ENCODE measurements at places on chromosomes 2 and 18.

DNA sequence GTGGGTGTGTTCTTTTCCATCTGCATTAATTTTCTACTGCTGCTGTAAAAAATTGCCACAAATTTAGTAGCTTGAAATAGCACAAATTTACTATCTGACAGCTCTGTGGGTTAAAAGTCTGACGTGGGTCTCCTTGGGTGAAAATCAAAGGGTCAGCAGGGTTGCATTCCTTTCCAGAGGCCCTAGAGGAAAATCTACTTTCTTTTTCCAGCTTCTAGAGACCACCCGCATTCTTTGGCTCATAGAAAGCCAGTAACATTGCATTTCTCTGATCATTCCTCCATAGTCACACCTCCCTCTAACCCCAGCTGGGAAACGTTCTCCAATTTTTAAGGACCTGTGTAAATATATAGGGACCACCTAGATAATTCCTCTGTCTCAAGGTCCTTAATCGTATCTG is 128.8 kb downstream of the ATL2 start:
- peak; percentile 14 for DNase-seq

GRCh38 chr2:180698668-180699067 is 281.7 kb upstream of the UBE2E3 start:
- DNase-seq, result no peak

- DNase-seq, result no peak
Observed at GRCh38 chr2:120859814-120860578, 124.3 kb downstream of the GLI2 start.

DNA sequence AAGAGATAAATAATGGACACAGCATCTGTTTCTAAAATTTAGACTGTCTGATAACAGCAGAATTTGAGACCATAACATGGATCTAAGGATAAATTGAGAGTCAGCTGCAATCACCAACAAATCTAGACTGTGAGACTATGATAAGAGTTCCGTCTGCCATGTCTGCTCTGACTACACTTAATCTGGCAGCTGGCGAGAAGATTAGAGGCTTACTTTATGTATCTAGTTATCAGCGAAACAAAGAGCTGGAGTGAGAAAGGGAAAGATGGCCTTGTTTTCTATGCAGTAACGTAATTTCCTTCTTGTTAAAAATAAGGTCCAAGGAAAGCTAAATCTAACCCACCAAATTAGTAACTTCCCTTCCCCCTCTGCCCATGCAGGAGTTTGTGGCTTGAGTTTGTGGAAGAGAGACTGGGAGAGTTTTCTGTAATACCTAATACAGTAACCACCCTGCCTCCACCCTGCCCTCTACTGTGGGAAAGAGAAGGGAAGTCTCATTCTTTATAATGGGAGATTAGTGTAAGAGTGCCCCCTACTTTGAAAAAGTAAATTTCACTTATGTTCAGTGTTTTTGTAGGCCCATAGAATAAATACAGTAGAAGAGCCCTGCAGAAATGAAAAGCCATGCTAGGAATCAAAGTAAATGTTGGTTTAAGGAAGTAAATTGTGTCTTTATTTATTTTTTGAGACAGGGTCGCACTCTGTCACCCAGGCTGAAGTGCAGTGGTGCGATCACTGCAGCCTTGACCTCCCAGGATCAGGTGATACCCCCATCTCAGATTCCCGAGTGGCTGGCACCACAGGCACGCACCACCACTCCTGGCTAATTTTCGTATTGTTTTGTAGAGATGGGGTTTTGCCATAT is 27.5 kb downstream of the EML4 start:
- peak; percentile 48 for DNase-seq

DNA sequence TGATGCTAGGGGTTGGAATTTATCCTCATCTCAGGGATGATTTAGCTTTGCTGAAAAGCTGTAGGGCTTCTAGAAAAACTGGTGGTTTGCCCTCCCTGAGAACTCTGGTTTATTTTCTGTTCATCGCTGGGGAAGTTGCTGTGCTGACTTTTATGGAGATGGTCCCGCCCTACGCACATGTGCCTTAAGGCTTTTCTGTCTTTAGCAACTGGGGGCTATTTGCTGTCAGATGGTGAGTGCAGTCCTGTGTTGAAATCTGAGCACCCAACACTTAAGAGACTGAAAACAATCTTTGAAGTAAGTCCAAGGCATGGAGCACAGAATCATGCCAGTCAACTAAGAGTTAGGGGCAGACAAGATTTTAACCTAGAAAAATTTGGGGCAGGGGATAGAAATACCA is 2148.4 kb upstream of the CELF4 start:
- peak; percentile 32 for DNase-seq

DNA sequence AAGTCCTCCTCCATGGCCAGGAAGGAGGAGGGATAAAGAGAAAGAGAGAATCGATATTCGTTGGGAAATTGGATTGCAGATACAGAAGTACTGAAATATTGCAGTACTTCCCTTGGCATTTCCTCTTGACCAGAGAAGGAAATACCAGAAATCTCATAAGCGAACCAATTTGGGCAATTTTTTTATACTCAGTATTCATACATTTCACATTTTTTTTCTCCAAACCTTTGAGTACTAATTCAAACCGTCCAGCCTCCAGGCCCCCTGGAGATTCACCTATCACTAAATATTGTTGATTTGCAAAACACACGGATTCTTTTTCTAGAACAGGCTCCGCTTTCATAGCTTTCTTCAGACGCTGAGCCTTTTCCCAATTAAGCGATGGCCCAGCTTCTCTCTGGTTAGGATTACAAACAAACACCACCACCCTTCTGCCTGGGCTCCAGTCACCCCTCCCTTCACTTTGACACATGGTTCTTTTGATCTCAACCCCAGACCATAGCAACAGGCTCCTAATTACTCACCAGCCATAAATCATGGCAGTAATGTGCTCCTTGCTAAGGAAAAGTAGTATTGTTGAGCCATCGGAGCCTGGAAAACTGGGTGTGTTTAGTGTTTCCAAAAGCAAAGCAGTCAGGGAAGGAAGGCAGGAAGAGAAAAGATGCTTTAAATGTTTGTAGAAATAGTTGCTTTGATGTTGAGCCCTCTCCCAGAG is 138.4 kb upstream of the CCDC68 start:
- peak; percentile 88 for DNase-seq

DNA sequence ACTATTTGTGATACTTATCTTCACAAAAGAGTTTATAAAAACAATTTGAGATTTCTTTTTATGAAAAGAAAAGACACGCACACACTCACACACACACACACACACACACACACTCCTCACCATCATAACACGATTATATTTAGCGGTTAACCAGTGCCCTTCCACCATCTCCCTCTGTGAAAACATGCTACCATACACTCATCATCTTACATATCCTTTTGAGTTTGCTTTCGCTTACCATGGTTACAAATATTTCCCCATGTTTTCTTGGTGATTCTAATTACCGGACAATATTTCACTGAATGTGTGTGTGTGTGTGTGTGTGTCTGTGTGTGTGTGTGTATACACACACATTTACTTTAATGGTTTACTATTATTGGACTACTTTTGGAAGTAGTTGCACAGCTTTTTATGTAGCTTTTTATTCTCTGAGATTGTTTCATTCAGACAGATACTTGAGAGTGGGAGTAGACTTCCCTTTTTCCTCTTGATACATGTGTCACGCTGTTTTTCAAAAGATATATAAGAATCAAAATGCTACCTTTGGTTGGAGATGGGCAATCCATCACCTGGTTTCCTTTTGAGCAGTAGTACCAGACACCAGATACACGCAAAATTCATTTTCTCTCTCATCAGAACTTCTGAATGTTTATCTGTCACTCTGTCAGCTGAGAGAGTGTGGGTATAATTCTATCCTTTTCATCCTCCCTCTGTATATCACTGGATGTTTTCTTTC is 138.1 kb downstream of the SETBP1 start:
- DNase-seq, result no peak

GRCh38 chr2:223952280-223952968 is 4.8 kb upstream of the MRPL44 start:
- DNase-seq, result no peak

GRCh38 chr2:201257956-201258665 is 2.2 kb upstream of the CASP8 start:
- peak; percentile 65 for DNase-seq

DNA sequence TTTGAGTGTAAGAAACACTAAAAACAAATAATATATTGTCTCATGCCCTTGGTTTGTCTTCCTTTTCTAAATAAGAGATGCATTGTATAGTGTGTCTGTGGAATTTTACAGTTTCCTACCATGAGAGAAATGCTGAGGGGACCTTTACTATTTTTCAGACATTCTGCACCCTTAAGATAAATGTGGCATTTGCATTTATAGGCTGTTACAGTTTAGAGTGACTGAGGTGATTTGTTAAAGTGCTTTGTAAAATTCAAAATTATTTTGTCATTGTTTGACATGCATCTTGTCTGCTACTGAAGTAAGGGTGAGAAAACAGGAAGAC is 78.9 kb upstream of the ZSWIM2 start:
- DNase-seq, result no peak

DNA sequence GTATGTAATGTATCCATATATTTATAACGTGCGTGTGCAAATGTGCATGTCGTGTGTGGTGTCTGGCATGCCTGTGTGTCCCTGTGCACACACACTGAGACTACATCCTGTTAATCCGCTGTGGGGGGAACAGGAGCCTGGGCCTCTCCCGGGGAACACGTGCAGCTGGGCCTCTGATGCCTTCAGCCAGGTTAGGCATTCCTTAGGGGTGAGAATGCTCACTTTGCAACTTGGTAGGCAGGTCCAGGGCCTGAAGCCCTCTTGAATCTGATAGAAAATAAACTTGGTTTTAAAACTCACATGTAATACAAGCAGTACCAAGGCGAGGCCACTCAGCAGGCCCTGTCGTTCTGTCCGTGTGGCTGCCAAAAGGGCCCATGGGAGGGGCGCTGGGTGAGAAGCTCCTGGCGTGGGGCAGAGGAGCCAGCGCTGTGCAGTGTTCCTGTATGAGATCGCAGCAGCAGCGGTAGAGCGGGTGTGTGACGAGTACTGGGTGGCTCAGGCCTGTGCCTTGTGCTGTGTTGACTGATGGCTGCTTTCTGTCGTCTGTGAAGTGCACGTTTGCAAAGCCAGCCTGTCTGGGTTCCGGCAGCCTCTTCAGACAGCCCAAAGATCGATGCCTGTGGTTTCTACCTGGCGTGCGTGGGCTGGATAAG is 16.2 kb downstream of the SALL3 start:
- no peak for DNase-seq

- no peak for DNase-seq
Observed at GRCh38 chr2:113769555-113769954, 13.1 kb upstream of the SLC35F5 start.

GRCh38 chr2:41495050-41495449 is 552.8 kb upstream of the PKDCC start:
- DNase-seq, result no peak

- no peak for DNase-seq
Observed at GRCh38 chr2:239276851-239277250, 124.0 kb downstream of the HDAC4 start.

- peak; percentile 85 for DNase-seq
Observed at GRCh38 chr2:222859786-222860612, 837 bp upstream of the ACSL3 start.

DNA sequence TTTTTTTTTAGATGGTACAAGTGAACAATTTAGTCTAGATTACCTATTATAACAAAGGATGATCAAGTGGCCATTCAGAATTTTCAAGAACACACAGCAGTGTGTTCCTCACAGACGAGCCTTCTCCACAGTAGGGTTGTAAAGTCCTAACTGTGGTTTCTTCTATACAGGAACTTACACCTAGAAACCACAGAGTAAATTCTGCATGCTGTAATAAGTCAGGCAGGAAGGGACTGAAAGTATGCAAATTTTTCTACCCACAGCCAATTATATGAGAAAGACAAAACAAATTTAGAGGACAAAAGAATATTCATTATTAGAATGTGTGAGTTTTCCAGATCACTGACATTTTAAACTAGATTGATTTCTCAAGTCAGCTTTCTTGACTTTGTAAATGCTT is 99.5 kb downstream of the RBMS1 start:
- no peak for DNase-seq

- no peak for DNase-seq
Observed at GRCh38 chr2:191311-192190, 72.3 kb downstream of the SH3YL1 start.

DNA sequence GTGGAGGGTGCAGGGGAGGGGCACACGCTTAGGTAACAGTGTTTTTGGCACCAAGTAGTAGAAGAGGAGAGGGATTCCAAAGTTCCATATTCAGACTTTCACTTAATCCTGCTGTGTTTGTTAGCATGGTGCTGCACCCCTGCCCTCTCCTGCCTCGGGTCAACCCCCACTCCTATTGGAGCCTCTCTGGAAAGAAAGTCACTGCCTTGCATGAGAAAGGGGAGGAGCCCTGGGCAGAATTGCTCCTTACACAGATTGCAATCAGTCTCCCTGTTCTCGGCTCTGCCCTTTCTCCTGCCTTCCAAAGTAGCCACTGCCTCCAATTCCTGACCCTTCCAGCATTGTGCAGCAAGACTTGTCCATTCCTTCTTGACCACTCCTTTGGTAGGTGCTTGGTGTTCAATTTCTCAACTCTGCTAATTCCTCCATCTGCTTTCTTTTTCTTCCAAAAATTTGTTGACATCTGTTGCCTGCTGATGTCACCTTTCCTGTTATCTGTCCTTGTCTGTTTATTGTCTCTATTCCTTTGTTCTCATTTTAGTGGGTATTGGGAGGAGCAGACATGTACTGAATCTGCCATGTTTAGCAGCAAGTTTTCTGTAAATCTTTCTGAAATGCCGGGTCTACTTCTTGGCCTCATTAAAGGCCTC is 225.4 kb downstream of the LOXHD1 start:
- peak; percentile 79 for DNase-seq

DNA sequence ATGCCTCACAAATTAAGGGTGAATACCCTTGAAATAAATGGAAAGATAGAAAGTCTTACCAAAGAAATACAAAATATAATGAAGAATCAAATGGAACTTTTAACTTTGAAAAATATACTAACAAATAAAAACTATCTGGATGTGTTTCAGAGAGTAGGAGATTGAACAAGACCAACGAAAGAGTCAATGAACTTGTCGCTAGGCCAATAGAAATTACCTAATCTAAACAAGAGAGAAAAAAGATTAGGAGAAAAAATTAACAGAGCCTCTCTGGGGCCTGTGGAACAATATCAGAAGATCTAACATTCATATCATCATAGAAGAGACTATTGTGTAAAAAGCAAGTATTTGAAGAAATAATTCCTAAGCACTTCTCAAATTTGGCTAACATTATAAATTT is 11.1 kb downstream of the FRZB start:
- no peak for DNase-seq

GRCh38 chr2:157261199-157261782 is 3.8 kb downstream of the GALNT5 start:
- peak; percentile 6 for DNase-seq

- DNase-seq, result no peak
Observed at GRCh38 chr18:7202169-7202568, 28.7 kb upstream of the LRRC30 start.

GRCh38 chr2:113182471-113183260 is 8.9 kb downstream of the PSD4 start:
- no peak for DNase-seq

GRCh38 chr18:78192054-78192453 is 787.6 kb upstream of the SALL3 start:
- peak; percentile 30 for DNase-seq

DNA sequence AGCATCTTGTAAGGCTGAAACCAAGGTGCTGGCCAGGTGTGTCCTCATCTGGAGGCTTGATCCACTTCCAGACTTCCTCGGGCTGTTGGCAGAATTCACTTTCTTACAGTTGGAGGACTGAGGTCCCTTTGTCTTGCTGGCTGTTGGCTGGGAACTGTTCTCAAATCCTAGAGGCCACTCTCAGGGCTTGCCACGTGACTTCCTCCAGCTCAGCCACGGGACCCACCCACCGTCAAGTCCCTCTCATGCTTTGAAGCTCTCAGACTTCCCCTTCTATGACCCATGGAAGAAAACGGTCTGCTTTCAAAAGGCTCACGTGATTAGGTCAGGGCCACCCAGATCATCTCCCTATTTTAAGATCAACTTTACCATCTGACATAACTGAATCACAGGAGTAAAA is 77.1 kb downstream of the SMAD4 start:
- DNase-seq, result no peak
